ENCODE measurements at places on chromosomes 16 and 17.

- DNase-seq: no peak
Measured at GRCh38 chr16:20903899-20904506, 3.4 kb downstream of the LYRM1 start.

DNA sequence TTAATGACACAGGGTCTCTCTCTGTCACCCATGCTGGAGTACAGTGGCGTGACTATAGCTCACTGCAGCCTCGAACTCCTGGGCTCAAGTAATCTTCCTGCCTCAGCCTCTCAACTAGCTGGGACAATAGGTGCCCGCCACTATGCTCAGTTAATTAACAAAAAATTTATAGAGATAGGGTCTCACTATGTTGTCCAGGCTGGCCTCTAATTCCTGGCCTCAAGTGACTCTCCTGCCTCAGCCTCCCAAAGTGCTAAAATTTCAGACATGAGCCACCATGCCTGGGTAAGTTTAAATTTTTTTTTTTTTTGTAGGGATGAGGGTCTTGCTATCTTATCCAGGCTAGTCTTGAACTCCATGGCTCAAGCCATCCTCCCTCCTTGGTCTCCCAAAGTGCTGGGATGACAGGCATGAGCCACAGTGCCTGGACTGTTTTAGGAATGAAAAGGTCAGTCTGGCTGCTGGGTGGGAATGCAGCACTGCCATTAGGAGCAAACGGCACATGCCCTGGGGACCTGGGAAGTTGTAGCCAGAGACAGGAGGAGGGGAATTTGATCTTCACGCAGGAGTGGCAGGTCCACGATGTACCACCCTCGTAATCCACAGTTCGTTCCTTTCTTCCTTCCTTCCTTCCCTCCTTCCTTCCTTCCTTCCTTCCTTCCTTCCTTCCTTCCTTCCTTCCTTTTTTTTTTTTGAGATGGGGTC is 106.7 kb downstream of the HAPSTR1 start:
- DNase-seq: no peak

GRCh38 chr16:52456368-52456767 is 90.6 kb downstream of the TOX3 start:
- no peak for DNase-seq

GRCh38 chr17:55149485-55149884 is 115.3 kb upstream of the HLF start:
- no peak for DNase-seq

DNA sequence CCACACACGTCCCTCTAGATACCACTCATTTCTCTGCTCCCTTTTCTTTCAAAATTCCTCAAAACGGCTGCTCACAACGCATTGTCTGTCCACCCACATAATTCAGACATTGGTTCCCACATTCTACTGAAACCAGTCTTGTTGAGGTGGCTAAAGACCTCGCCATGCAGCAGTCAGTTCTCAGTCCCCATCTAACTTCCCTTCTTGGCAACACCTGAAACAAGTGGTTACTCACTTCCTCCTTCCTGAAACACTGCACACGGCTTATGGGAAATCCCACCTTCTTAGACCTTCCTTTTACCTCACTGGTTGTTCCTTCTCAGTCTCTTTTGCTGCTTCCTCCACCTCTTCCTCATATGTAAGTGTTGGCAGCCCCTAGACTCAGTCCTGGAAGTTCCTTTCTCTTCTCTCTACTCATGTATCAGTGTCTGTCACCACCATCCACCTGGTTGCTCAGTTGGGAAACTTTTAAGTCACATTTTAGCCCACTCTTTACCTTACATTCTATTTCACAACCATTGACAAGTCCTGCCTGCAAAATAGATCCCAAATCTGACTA is 277.1 kb downstream of the CEP112 start:
- DNase-seq: no peak

GRCh38 chr17:50935221-50935995 is 69.3 kb upstream of the TOB1 start:
- no peak for DNase-seq

DNA sequence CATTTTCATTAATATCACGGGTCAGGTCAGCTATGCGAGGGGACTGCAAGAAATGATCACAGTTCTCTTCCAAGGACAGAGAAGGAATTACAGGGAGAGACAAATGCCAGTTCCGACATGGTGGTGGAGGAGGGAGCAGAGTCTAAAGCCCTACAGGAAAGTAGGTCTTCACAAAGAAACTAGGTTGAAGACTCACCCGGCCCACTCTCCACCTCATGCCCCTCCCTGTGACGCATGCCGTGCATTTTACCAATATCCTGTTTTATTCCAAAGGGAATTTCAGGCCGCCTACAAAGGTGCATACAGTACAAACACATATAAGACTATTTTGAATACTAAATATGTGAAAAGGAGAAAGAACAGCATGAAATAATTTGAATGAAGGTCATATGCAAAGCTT is 56.8 kb downstream of the CDH11 start:
- DNase-seq: no peak

- DNase-seq: no peak
Measured at GRCh38 chr17:44921122-44921882, 6.0 kb upstream of the GFAP start.

DNA sequence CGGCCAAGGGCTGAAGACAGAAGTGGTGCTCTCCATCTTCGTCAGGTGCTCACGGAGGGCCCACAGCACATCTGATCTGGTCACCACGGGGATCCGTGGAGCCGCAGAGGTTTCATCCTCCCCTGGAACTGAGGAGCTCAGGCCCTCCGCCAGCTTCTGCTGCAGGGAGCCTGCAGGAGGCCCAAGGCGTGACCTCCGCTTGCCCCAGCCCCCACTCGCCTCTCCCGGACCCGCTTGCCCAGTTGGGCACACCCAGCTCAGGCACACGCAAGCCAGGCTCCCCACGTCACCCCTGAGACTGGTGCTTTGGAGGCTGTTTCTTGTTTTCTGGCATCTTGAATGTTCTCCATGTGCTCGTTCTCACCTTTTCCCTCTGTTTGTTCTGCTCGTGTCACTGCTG is 39.4 kb upstream of the CHMP6 start:
- no peak for DNase-seq

DNA sequence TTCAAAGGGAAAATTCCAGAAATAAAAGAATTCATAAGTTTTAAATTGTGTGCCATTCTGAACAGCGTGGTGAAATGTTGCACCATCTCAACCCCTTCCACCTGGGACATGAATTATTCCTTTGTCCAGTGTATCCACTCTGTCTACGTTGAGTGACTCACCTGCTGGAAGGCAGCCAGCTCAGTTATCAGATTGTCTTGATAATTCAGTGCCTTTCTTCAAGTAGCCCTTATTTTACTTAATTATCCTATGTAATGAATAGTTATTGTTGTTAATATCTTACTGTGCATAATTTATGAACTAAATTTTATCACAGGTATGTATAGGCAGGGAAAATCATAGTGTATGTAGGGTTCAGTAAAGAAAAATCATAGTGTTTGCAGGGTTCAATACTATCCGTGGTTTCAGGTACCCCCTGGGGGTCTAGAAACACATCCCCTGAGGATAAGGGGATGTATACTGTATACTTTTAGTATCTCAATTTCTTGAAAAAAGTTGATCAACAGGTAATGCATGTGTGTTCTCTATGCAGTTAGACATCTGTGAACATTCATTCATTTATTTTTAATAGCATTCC is 7.7 kb upstream of the PCTP start:
- no peak for DNase-seq

GRCh38 chr17:66450008-66450851 is 147.8 kb downstream of the PRKCA start:
- DNase-seq: no peak

GRCh38 chr17:73510981-73511718 is 133.1 kb downstream of the SDK2 start:
- DNase-seq: no peak

DNA sequence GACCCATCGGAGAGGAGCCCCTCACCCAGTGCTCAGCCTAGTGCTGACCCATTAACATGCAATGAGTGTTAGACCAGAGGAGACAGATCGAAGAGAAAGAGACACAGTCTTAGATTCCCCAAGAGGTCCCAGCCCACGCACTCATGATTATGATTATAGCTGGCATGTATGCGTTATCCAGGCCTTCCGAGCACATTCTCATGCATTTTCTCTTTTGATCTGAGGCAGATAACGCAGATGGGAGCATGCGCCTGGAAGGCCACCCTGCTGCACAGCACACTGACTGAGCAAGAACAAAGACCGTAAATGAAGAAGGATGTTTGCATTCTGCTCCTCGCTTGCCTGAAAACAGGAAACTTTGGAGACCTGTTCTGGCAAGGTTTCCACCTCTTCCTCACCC is 232.7 kb downstream of the SOX9 start:
- DNase-seq: no peak

- no peak for DNase-seq
Measured at GRCh38 chr16:16915771-16916170, 536.8 kb downstream of the NPIPA7 start.

DNA sequence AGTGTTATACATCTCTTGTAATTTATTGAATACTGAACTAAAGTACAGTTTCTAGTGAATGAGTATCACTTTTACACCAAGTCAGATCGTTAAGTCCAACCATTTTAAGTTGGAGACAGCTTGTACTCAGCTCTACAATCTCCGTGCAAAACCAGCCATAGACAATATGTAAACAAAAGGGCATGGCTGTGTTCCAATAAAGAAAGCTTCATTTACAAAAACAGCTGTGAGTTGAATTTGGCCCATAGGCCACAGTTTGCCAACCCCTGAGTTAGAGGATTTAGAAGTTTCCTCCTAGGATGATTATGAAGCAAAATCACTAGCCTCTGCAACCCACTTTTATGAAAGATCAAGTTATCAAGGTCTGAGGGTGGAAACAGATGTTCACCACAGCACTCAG is 105.7 kb upstream of the RCVRN start:
- DNase-seq: no peak

DNA sequence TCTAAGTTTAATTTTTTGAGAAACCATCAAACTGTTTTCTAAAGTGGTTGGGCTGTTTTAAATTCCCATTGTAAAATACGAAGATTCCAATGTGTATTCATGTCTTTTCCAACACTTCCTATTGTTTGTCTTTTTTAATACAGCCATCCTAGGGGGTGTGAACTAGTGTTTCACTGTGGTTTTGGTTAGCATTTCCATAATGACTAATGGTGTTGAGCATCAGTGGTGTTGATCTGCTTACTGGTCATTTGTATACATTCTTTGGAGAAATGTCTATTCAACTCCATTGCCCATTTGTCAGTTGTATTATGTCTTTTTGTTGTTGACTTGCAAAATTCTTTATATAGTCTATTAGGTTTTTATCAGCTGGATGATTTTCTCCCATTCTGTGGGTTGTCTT is 239.2 kb upstream of the AXIN2 start:
- DNase-seq: no peak

DNA sequence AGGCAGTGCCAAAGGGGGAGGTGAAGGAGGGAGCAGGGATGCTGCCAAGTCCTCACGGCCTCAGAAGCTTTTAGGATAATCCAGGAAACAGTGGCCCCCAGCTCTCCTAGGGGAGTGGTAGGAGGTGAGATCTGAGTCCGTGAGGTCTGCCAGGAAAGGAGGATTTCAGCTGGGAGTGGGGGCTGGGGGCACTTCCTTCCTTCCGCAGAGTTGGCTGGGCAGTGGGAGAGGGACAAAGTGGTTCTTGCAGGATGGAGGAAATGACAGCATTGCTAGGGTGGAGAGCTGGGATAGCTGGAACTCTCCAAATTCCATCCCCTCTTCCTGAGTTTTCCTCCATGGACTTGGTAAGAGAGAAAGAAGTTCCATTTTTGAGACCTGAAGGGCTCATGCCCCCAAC is 4.8 kb upstream of the SP6 start:
- DNase-seq: no peak

GRCh38 chr17:79839356-79840268 is at the start of gene CBX4:
CBX4 (minus strand) TSS chr17:79839440; CDS start chr17:79839251, 189 bp downstream.
- DNase-seq: peak; percentile 95

- DNase-seq: peak; percentile 71
Measured at GRCh38 chr17:56629531-56630075, 36.1 kb downstream of the NOG start.

DNA sequence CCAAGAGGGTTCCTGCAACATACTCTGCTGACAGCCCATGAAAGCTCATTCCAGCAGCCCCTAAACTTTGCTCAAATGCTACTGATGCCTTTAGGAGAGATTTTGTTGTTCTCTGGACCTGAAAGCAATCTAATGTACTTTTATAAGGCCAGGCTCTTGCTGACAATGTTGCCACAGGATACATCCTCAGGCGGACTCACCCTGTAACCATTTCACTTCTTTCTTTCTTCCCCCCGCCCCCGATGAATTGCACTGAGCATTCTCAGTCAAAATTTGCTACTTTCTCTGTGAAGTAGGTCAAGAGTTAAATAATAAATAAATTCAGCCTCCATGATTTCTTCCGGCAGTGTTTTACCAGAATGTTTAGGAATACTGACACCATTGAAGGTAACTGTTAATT is 1.5 kb downstream of the GAS7 start:
- DNase-seq: no peak

GRCh38 chr16:645852-646678 is 3.1 kb upstream of the WDR90 start:
- DNase-seq: no peak

- peak; percentile 99 for DNase-seq
Measured at GRCh38 chr17:42107597-42108576, 4.6 kb downstream of the DHX58 start.

DNA sequence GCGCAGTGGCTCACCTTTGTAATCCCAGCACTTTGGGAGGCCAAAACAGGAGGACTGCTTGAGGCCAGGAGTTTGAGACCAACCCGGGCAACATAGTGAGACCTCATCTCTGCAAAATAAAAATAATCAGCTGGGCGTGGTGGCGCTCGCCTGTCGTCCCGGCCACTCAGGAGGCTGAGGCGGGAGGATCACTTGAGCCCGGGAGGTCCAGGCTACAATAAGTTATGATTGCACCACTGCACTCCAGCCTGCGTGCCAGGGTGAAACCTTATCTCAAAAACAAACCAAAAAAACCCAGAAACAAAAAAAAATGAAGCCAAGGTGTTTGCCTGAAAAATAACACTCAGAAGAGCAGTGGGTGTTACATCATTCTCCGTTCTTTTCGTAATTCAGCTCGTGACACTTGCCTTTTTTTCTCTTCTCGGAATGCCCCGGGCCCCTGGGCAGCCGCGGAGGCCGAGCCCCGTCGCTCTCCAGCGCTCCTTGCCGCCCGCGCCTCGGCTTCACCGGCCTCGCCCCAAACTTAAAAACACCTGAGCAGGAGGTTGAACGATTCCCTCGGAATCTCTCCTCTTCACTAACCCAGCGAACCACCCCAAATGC is 17.0 kb downstream of the PRCD start:
- no peak for DNase-seq

DNA sequence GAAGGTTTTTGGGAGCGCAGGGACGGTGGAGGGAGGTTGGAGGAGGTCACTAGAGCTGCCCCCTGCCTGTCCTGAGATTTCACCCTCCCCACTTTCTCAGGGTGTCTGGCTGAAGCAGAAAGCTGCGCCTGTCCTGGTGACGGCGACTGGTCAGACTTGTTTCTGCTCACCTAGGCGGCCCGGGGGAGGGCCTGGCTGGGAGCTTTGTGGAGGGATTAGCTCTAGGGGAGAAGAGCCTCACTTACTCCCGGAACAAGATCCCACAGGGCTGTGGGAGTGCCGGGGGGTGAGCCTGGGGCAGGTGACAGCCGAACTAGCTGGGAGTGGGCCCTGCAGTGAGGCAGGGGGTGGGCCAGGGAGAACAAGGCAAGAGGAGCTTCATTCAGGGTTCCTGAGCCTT is 11.5 kb downstream of the NHERF1 start:
- DNase-seq: no peak

GRCh38 chr17:60087882-60088669 is 9.4 kb upstream of the HEATR6 start:
- peak; percentile 72 for DNase-seq

- no peak for DNase-seq
Measured at GRCh38 chr17:35432176-35433074, at the start of gene SLFN12. SLFN12 (minus strand) TSS chr17:35432500; CDS start chr17:35423028, 9,472 bp downstream.
